ENCODE measurements at places on chromosomes 11 and 22. TPM values are rescaled to one million over a fixed set of nuclear protein-coding genes. Genes with fewer than 3 reads are reported as not detected.

DNA sequence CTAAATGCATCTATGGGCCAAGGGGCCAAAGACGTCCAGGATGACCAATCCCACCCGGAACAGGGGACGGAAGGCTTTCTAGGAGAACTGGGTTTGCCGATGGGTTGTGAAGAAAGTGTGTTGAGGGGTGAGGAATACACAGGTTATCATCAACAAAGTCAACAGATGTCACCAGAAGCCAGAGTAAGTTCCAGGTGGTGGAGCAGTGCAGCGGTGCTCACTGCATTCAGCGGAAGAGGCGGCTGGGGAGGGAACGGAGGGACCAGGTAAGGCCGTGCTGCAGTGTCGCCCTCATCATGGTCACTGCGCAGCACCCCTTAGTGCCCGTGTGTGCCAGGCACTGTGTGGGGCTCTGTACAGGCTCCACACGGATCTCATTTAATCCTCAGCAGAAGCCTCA is 176.0 kb downstream of the EFCAB6 start:
- DNase-seq: no peak

- DNase-seq: no peak
These were observed 60.2 kb upstream of the PDE3B start for GRCh38 chr11:14583252-14584034.

DNA sequence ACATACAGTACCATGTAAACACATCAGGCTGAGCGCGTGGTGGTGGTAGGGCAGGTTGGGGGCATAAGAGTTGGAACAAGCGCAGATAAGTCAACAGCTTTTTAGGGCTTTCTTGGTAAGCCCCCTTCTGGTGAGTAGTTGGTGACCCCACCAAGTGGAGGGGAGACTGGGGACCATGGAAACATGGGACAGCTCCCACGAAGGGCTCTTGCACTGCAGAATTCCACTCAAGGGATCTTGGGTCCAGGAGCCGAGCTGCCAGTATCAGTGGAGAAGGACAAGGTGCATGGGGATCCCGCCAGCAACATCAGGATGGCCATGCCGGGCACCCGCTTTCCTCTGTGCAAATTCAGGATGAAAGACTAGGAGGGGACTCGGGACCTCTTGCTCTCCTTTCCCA is 6.2 kb upstream of the APOA1 start:
- no peak for DNase-seq

TBX1 gene
- total RNA-seq: not detected

Data from B cell (primary cell).